ENCODE measurements at places on chromosomes 5 and 9.

DNA sequence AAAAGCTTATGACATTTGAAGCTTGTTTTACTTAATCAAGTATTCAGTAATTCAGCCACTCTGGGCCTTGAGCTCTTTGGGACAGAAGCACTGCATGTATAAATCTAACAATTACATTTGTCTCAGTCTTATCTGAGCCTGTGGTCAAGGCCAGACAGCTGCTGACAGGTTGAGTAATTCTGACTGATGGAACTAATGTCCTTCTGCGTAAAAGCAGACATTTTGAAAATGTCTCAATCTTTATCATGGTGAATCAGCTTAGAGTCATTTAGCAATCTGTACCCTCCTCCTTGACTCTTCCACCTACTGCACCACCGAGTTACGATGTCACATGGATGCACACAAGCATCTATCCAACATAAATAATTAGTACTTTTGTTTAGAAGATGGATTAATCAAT, 400.0 kb downstream of the ARRDC3 start:
- no peak for DNase-seq

DNA sequence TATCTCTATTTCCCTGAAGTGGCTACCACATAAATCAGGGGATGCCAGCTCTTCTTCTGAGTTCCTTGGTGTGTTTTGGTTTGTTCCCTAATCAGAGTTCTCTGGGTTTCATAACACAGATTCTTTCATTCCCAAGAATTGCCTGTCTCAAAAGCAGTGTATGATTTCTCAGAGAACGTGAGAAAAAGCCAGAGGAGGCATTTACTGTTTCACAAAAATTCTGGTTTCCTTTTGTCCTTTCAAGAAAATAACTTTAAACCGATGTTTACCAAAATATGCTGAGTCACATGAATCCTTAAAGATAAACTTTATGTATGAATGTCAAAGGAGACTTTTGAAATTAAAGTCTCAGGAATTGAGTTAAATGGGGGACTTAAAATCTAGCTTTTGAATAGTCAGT, 314.3 kb downstream of the EBF1 start:
- DNase-seq, result no peak

DNA sequence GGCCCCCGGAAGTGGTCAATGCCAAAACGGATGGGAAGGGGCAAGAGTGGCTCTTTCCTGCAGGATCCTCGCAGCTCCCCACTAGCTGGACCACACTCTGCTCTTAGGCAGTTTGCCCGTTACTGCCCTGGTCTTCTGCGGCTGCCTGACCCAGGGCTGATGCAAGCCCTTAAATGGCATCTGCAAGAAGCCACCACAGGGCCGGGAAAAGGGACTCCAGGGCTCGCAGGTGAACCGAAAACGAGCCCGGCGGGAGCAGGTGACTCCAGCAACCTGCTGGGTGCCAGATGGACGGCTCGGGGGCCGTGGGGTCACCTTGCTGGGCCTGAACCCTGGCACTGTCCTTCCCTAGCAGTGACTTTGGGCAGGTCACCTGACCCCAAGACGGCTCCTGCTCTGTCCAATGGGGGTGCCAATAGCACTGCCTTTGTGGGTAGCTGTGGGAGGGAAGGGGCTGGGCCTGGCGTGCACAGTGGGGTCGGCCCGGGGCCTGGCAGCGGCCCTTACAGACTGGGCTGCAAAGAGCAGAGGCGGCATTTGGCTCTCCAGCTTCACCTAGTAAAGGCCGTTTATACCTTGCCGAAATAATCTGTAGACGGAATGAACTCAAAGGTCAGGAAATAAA, 1.3 kb downstream of the TMEM250 start:
- DNase-seq, result no peak

DNA sequence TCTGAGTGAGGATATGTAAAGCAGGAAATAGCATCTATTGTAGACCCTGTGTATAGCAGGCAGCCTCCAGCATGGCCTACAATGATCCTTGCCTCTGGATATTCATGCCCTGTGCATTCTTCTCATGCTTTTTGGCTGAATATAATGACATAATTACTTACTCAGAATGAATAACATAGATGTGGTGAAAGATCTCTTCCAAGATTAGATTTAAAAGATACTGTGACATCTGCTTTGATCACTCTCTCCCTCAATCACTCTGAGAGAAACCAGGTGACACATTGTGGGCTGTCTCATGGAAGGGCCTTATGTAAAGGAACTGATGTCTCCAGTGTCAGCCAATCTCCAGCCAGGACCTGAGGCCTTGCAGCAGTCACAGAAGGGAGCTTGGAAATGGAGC, 376.7 kb downstream of the DNAH5 start:
- no peak for DNase-seq

DNA sequence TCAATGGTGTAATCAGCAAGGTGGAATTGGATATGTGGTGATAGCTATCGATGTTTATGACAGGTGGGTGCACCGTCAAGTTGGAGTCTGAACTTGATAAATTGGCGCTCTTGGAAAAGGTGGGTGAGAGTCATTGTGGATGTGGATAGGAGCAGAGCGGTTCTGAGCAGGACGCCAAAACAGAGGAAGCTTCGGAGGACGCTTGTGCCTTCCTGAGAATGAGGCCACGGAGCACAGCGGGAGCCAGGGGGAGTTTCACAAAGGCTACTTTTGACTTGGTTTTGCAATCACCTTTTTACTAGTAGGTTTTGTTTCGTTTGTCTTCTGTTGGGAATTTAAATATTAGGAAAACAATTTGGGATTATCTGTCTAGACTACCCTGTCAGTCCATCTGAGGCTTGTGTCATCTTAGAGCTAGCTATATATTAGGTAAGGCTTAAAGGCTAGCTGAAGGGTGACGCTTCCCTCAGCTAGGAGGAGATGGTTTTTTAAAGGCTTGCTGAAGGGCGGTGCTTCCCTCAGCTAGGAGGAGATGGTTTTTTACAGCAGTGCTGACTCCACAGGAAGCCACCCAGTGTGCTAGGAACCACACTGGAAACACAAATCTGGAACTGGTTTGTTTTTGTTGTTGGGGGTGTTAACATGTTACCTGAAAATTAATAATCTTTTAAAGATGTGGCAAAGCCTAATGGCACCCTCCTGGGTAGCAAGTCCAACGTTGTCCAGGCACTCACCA, 142.4 kb upstream of the IRX4 start:
- no peak for DNase-seq

DNA sequence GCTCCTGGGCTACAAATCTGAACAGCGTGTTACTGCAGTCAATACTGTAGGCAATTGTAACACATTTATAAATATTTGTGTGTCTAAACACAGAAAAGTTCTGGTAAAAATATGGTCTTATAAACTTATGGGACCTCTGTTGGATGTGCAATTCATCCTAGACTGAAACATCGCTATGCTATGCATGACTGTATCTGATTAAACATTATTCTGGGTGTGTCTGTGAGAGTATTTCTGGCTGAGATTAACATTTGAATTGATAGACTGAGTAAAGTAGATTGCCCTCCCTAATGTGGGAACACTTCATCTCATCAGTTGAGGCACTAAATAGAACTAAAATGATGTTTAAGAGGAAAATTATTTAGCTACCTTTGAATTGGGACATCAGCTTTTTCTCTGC, 24.3 kb upstream of the PRDM9 start:
- no peak for DNase-seq

DNA sequence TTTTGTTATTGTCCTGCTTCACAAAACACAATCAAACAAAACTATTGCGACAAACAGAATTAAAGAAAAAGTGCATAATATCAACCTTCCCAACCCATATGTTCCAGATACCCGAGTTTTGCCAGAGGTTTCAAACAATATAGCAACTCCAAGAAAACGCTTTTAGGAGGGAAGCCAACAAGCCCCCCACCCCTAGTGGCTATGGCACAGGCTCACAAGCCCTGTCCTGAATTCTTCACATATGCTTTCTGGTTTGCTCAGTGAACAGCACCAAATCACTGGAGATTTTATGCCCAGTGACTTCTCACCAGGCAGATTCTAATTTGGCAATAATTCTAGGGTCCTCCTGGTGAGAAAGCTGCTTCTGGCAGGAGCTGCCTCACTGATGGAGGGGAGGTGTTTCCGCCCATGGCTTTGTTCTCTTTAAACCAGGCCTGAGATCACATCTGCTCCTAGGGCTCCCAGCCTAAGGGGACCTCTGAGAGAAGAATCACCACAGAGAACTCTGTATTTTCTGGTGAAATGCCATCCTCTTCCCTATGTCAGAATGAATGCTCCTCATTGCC, 1982.4 kb downstream of the EFNA5 start:
- no peak for DNase-seq

DNA sequence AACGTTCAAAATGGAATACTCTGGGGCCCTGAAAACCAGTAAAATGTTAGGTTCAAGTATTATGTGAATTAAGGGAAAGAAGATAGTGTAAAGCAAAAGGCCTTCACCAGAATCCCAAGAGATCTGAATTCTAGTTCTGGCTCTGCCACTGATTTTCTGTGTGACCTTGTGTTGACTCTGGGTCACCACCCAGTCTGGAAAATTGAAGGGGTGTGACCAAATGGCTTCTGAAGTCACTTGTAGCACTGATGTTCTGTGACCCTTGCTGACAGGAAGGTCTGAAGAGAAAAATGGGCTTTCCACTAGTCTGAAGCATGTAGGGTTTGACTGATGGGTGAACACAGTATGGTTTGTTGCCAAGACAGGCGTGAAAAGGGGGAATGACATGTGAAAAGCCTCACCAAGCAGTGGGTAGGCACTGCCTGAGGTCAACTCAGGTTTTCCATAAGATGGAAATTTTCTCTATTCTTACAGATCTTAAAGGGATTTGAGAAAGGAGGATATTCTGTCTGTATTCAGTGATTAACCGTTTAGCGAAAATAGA, 33.1 kb downstream of the ANP32B start:
- DNase-seq, result no peak

GRCh38 chr9:122076117-122076516, 17.0 kb downstream of the TTLL11 start:
- DNase-seq, result no peak

Data from AG04450 (cell line).